ENCODE measurements at places on chromosomes 1 and 21.

- DNase-seq = no peak
These were observed 120.2 kb downstream of the DMRTB1 start for GRCh38 chr1:53579221-53580008.

GRCh38 chr1:32413507-32414185, 19.4 kb upstream of the BSDC1 start:
- DNase-seq = no peak

- peak; percentile 42 for DNase-seq
These were observed 193.3 kb upstream of the SNX7 start for GRCh38 chr1:98468111-98468717.

DNA sequence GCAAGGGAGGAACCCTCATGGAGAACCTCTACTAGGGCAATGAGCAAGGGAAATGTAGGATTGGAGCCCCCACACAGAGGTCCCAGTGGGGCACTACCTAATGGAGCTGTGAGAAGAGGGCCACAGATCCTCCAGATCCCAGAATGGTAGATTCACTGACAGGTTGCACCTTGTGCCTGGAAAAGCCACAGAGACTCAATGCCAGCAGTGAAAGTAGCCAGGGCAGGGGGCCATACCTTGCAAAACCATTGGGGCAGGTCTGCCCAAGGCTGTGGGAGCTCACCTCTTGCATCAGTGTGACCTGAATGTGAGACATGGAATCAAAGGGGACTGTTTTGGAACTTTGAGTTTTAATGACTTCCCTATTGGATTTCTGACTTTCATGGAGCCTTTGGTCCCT, 17.9 kb downstream of the CFH start:
- no peak for DNase-seq

All from Panc1 (cell line).